Breast epithelium (tissue), 4 donors: ENCODE measurements at places on chromosomes 11 and 22. TPM values are rescaled to one million over a fixed set of nuclear protein-coding genes. Genes with fewer than 3 reads are reported as not detected.

Gene DNAL4
- total RNA-seq: 31.2 TPM

Gene SEPTIN3
- total RNA-seq: 2.2 TPM

Gene ACRV1
- total RNA-seq: not detected

Gene WNT7B
- total RNA-seq: not detected

Gene CARD18
- not detected for total RNA-seq

Gene CSNK2A3
- 2.6 TPM for total RNA-seq

Gene CFAP300
- 4.4 TPM for total RNA-seq

Gene OR8G1
- not detected for total RNA-seq

Gene KCNJ1
- total RNA-seq: not detected

Gene RRP8
- total RNA-seq: 20.3 TPM

Gene PKNOX2
- total RNA-seq: 1.0 TPM

Gene APOL5
- total RNA-seq: not detected

Gene CALCA
- total RNA-seq: not detected

Gene CBLIF
- total RNA-seq: not detected

Gene OR10A2
- total RNA-seq: not detected

Gene MFNG
- 20.6 TPM for total RNA-seq

Gene SORL1
- total RNA-seq: 3.5 TPM

Gene RANBP1
- total RNA-seq: 146 TPM
